ENCODE measurements at places on chromosomes 6 and 20.

GRCh38 chr6:105810105-105810921, 275.8 kb upstream of the PRDM1 start:
- no peak for DNase-seq

GRCh38 chr6:91166271-91167046, 579.6 kb upstream of the MAP3K7 start:
- no peak for DNase-seq

GRCh38 chr20:32439132-32439829, 81.2 kb downstream of the ASXL1 start:
- DNase-seq = no peak

GRCh38 chr6:41036186-41036585, 2.8 kb downstream of the UNC5CL start:
- DNase-seq = no peak

- no peak for DNase-seq
Observed at GRCh38 chr20:49544535-49544934, 23.4 kb downstream of the PTGIS start.

DNA sequence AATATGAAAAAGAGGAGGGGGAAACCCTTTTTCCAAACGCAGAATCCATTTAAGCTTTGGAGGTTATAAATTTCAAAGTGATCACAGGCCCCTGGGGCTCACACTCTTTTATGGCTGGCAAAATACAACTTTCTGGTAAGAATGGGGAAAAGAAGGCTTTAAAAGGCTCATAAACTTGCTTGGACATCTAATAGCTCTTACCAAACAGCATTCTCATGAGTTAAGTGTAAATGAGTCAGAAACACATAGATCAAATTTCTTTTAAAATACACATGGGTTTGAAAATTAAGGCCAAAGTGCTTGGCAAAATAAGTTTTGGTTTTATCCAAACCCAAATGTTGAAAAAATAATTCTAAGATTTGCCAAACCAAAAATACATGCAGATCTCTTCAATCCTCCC, 154.6 kb downstream of the SOBP start:
- no peak for DNase-seq

DNA sequence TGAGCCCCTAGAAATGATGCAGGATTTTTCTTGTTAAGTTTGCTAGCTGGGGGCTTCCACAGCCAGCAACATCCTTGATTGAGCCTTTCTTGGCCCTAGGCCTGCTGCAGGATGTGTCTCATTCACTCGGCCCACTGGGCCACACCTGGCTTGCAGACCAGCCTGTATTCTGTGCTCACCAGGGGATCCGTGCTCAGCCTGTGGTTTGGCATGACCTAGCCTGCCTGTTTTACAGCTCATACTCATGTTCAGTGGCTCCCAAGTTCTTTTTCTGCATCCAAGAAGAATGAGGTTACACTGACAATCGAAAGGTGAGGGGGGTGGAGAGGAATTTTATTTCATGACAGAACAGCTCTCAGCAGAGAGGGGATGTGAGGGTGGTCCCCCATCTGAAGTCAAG, 263.4 kb downstream of the RIMS1 start:
- DNase-seq = no peak

- no peak for DNase-seq
Observed at GRCh38 chr6:104771258-104771832, 88.4 kb downstream of the HACE1 start.

Data from activated T-helper 1 cell treated with Interleukin-2 at 50 U/mL for 16 hours (primary cell).